ENCODE measurements at places on chromosomes 1 and 21.

DNA sequence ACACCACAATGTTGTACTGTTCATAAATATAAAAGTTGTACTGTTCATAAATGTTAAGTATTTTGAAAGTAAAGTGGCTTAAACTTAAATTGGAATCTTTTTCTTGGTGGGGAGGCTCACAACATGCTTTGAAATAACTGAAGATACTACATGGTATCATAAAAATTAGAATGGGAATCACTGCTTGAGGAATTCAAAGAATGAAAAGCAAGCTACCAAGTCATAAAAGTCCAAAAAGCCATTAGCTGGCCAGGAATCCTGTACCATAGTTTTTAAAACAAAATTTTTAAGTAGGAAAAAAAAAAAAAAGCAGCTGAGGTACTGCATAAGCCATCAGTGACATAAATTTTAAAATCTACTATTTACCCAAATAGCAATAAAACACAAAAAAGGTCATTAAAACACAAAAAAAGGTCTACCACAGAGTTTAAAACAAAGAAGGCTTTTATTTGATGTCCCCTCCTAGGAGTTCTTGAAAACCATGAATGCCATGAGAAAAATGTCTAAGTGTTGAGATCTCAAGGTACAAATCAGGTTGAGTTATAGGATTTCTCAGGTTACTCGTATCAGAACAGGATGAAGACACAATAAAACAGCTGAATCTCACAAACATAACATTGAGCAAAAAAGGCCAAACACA, 8.6 kb downstream of the ZZZ3 start:
- no peak for DNase-seq

DNA sequence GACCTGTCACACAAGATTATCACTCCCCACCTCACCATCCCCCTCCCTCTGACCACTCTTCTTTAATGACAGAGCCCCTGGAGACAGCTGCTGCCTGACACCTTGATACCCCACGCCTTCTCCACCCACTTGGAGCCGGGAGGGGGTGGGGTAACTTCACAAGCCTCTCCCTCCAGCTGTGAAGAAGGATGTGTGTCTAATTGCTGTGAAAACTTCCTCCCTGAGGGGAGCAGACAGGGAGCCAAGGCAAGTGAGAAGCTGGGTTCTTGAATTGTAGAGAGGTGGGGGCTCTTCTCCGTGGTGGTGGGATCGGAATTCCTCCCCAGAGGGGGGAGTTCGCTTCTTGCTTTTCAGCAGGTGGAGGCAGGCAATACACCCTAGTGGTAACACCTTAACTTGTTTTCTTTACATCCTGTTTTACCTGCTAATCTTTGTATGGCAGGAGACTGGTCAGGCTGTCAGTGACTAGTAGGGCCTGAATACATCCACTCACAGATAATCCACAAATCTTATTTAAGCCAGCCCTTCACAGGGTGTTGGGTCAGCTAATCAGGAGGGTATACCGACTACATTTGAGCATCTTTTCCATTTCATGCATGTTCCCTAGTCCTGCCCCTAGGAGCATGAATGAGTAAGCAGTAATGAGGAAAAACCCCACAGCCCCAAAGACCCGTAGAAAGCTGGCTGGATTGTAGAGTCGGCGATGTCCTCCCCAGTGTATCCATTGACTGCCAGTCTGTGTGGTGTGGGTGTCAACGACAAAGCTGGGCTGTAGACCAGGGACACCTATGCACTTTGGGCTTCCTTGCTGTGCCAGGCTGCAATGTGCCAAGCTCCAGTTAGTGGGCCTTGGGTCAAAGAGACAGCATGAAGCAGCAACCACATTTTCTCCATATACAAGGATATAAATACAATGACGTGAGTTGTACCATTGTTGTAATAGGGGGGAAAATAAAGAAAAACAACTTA, 57.3 kb downstream of the NFASC start:
- no peak for DNase-seq

DNA sequence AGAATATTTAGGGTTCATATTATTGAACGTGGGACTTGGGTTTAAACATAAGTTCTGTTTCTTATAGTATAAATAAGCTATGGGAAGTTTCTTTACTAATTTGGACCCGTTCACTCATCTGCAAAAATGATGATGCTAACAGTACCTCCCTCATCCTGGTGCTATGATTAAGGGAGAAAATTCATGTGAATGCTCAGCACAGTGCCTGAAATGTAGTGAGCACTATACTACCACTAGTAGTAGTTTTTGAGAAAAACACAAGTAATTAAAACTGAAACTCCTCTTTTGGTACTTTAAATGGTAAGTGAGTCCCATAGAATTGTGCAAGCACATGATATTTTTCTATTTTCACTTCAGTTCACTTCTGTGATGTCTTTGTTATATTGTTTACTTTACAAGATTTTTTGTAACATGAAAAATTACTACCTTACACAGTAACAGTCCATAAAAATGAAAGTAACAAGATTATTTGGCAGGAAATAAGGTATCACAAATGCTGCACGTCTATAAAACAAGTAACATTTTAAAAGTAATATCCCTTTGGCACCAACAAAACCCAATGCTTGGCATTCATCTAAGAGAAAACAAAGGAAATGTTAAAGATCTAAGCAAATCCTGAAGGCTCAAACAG, 11.3 kb upstream of the PTPRC start:
- no peak for DNase-seq

GRCh38 chr1:9621032-9621431, 30.5 kb upstream of the PIK3CD start:
- no peak for DNase-seq

GRCh38 chr1:23448846-23449245, 24.3 kb upstream of the TCEA3 start:
- no peak for DNase-seq

DNA sequence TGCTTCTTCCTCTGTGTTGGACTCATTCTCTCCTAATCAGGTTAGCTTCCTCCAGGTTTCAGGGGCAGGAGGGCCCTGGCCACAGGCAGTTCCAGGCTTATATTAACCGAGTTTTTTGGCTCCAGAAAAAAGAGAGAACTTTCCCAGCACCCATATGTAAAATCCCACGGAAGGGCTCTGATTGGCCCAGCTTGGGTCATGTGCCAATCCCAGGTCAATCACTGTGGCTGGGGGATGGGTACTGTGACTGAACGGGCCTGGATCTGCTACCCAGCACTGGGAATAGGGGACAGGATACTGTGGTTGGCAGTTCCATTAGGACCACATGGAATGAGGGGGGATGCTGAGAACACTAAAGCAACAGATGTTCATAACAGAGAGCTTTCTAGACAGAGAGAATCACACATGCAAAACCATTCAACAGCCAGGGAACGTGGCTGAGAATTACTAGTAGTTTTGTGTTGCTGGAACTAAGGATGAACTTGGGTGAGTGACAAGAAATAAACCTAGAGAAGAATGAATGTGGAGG, 51.1 kb upstream of the NEK2 start:
- no peak for DNase-seq

- no peak for DNase-seq
Measured at GRCh38 chr1:23282957-23283356, 61.1 kb downstream of the HNRNPR start.

GRCh38 chr1:198927129-198927528, 288.3 kb downstream of the PTPRC start:
- DNase-seq, result no peak

GRCh38 chr1:57017200-57017599, 51.4 kb upstream of the C8B start:
- no peak for DNase-seq

GRCh38 chr1:55445416-55445815, 230.3 kb upstream of the USP24 start:
- DNase-seq, result no peak

DNA sequence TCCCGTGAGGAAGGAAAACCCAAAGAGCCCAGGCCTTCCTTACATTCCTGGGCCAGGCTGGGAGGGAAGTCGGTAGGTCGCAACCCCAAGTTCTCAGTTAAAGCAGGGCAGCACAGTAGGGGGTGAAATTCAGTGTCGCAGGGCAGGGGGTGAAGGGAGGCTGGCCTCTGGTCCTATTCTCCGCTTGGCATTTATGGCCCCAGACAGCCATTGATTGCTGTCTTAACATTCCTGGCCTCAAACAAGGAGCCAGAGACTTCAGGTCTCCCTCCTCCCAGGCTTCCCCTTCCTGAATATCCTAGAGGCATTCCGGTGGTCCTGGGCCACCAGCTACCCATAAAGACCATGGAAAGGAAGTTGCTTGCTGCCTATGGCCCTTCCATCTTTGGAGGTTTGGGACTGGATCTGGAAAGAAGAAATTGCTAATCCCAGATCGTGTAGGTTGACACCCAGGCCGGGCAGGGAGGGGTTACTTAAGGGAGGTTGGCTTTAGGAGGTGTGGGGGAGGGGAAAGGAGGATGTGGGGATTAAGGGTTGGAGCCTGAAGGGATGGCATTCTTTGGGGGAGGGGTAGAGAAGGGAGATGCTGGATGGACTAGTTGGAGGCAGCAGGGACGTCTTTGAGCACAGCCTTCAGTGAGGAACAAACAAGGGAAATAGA, 1.7 kb downstream of the LIN28A start:
- no peak for DNase-seq

DNA sequence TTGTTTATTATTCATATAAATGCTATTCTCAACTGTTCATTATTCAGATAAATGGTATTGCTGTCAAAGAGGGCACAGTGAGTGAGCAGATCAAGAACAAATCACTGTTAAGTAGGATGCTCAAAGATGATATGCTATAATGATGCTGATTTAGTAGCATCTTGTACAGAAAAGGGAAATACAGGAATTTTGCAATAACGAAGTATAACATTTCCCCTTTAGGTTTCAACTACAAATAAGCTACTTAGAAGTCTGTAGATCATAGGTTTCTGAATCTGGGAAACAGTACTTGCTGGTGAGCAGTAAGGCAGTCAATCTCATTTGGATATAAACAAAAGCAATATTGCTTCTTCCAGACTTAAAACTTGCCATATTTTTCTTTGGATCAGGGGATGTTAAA, 27.3 kb upstream of the RCOR3 start:
- DNase-seq, result no peak

GRCh38 chr1:222417264-222417663, 130.6 kb downstream of the HHIPL2 start:
- no peak for DNase-seq

- no peak for DNase-seq
Measured at GRCh38 chr1:234601301-234602017, 8.5 kb downstream of the IRF2BP2 start.

GRCh38 chr21:18265944-18266343, 21.3 kb downstream of the CHODL start:
- no peak for DNase-seq

DNA sequence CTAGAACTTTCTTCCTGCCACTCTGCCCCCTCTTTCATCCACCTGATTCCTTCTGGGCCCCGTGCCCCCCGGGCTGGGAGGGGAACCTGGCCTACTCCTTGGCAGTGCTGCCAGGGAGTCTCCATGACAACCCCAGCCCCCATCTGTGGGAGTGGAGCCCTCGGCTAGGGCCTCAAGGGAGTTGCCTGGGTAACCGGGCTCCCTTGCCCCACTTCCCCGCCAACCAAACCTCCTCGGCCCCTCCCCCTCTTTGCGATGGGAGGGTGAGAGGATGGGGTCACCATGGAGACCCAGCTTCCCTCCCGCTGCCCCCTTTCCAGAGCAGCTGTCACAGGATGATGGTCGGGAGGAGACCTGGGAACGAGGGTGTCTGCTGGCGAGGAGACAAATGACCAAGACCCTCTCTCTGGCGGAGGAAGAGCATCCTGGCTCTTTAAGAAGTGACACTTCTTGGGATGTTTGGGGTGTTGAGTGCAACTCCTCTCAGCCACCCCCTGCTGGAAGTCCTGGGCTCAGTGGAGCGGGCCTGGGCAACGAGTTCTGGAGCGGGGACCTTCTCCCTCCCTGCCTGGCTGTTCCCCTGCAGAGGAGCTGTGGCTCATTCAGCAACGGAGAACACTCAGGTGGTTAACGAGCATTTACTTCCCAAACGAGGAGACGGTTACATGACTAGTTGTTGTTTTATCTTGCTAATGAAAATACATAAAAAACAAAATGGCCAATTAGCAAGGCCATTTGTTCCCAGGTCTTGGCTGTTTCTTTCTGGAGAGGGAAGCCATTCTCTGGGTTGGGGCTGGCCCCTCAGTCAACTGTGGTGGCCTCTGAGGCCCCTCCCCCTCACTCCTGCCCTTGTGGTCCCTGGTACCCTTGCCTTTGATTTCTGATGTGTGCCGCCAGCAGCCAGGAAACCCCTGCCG, 82.8 kb downstream of the UBIAD1 start:
- no peak for DNase-seq

DNA sequence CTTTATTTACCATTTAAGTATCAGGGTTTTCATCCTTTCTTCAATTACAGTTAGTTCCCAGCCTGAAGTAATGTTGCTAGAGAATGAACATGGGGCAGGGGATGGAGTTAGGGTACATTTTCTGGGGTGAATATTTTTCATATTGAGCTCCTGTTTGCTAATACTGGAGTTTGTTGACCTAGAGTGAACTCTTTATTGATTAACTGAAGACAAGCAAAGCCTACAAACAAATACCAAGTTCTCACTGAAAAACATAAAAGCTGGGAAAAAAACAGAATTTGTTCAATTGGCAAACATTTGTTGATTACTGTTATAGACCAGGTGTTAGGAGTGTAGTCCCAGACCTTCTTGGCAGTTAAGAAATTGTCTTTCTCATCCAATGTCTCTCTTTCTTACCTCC, 28.2 kb upstream of the PIGV start:
- no peak for DNase-seq

- no peak for DNase-seq
Measured at GRCh38 chr1:175717610-175718540, 25.5 kb downstream of the TNR start.

DNA sequence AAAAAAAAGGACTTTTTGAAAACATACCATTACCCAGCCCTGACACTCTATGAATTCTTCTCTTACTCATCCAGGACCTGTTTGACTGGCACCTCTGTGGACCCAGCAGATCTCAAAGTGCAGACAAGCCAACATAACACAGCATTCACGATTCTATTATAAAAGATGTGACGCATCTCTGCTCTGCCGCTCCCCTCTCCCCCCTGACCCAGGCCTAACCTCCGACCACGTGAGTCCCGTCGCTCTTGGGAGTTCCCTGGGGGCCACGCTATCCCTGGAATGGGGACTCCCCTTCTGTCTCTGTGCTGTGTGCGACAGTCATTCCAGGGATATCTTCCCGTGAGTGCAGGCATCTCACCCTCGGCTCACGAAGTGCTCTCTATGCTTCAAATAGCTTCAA, 21.1 kb downstream of the LRRC38 start:
- DNase-seq, result no peak

DNA sequence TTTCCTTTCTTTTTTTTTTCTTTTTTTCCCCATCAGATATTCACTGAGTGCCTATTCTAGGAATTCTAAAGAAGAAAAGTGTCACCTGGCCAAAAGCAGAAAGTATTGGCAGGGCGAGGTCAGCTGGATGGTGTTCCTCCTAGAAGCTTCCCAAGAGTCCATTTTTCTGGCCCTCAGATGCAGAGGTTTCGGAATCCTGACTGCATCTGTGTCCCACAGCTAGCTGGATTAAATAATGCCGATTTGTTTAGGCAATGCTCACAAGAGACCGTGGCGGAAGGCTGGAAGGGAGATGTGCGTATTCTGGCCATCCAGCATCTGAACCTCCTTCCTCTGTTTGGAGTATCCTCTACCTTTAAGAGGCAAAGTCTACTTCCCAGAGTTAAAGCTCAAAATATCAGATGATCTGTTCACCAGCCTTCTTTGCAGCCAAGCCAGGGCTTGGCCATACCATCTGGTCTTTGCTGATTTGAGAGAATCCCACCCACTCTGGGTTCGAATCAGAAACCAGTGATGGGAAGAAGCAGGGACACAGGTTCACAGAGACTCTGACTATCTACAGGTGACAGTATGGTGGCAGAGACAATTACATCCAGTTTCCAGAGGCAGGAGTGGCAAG, 5.4 kb upstream of the TENT5C start:
- no peak for DNase-seq

GRCh38 chr1:222240536-222241181, 307.2 kb downstream of the HHIPL2 start:
- DNase-seq, result no peak

Data from stimulated activated CD8-positive, alpha-beta memory T cell treated with anti-CD3 and anti-CD28 coated beads, Interleukin-15, amount 100 ng/mL, for 4 hours (primary cell).